Stimulated activated CD4-positive, alpha-beta T cell treated with anti-CD3 and anti-CD28 coated beads, Interleukin-12 subunit alpha, Interleukin-12 subunit beta, amount 100 ng/mL, for 4 hours (primary cell): ENCODE measurements at places on chromosomes 3 and 15.

DNA sequence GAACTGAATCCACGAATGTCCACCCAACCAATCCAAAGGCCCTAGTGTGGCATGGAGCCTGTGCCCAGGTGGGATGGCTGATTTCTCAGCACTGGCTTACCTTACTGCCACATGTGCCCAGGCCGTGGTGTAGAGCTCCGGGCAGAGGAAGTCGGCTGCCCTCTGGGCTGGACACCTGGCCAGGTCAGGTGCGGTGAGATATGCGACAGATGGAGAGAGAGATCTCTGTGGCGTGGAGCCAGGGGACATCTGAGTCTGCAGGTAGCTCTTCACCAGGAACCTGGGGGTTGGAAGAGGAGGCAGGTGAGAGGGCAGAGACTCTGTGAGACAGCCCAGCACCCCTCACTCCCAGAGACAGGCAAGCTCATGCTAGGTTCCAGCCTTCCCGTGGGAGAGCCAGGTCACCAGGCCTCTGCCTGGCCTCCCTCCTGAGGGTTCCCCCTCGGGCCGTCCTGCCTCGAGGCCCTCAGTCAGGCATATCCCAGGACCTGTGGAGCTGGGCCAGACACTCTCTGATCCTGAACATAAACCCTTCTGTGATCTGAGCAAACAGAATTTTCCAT, 12.6 kb downstream of the ACOX2 start:
- DNase-seq = no peak

DNA sequence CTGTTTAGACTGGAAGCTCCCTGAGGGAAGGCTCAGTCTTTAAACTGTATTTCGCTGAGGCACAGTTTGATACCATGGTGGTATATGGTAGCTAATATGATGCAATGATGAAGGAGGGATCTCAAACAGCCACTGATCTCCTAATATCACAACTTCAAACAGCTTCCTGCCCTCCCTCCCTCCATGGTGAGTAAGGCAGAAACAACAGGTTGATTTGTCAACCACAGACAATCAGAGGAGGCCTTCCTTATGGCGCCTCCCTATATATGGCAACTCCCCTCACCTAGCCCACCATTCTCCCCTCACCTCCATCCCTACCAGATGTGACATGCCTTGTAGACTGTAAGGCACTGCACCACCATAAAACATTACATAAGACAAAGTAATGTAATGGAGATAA, 316.5 kb upstream of the ICE2 start:
- DNase-seq = no peak

- no peak for DNase-seq
Measured at GRCh38 chr15:90780916-90781315, 63.8 kb downstream of the BLM start.

DNA sequence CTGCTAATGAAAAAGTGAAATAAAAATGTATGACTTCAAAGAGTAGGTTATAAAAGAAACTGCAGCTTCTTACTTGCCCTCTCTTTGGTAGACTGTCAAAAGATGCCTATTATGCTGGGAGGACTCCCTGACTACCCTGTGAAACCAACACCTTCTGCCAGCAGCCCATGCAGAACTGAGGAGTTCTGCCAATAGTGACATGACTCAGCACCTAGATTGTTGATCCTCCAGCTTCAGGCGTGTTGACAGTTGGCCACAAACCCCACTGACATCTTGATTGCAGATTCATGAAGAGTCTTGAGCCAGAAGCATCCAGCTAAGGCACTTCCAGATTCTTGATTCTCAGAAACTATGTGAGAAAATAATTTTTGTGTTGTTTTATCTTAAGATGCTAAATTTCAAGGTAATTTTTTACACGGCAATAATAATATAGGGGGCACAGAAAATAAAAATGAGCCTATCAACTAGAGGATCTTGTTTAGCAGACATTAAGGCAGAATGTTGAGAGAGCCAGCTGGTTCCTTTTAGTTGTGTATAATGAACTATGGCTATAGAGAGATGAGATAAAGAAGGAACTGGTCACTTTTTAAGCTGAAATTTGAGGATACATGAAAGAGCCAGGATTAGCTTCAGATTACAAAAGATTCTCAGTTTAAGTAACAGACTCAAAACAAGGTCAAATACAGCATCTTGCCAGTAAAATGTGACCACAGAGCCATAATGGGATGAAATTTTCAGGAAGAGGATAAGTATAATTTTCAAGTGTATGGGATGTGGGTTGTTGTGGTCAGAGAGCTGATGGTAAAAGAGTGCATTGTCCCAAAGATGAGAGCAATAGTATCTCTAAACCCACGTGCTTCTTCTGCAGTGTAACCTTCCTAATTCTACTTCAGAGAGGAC, 588.7 kb upstream of the CBLB start:
- DNase-seq = no peak

DNA sequence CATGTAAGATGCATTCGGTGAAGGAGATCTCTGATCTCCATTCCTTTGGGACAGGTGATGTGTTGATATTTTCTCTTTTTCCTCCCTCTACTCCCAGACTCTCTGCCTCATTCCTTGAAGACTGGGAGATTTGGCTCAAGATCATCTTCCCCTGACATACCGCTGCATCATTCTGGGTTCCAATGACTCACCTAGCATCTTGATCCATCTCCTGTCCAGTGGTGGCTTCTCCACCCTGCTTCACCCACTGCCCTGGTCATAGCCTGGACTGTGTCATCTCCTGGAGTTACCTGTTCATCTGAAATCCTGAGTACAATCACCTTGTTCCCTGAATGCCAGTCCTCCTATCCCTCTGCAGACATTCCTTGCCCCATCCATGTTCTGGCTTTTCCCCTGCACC, 57.4 kb upstream of the TRAK1 start:
- no peak for DNase-seq

GRCh38 chr3:156803952-156804741, 22.0 kb upstream of the LEKR1 start:
- DNase-seq = no peak
